HS-27A (cell line): ENCODE measurements at places on chromosomes 7 and 10.

- DNase-seq, result no peak
These were observed 7.1 kb downstream of the CCDC201 start for GRCh38 chr7:45865594-45866410.

- no peak for DNase-seq
These were observed 69.1 kb upstream of the NANOS1 start for GRCh38 chr10:118960157-118961090.

- no peak for DNase-seq
These were observed 49.1 kb downstream of the STAM start for GRCh38 chr10:17693009-17693408.

GRCh38 chr10:129833994-129834739 lies 129.9 kb downstream of the EBF3 start:
- DNase-seq, result no peak

DNA sequence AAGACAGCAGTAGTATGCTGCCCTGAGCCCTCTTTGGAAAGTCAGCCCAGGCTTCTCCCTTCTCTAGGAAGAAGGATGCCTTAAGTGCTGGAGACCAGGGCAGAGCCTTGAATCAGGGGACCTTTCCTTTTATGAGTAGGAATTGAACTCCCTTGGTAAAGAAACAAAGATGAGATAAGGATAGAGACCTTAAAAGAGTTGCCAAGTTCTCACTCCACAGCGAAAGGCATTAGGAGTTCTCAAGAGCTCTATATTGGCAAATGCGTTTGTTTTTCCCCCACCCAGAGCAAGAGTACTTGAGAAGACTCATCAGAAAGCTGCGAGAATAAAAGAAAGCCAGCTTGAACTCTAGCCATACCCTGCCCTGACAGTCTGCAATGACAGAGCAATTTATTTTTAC lies 72.9 kb upstream of the OGDHL start:
- DNase-seq, result no peak
